Hepatocyte (in vitro differentiated cells): ENCODE measurements at places on chromosomes 4 and X. TPM values are rescaled to one million over a fixed set of nuclear protein-coding genes. Genes with fewer than 3 reads are reported as not detected.

The SLC4A4 gene
- total RNA-seq, result 11.4 and 14.2 TPM in 2 replicates

The LEF1 gene
- total RNA-seq, result 7.5 and 8.6 TPM in 2 replicates

The DUSP21 gene
- total RNA-seq, result not detected in 2 replicates

The SLC16A2 gene
- total RNA-seq, result 11.2 and 13.8 TPM in 2 replicates

The RPL10 gene
- total RNA-seq, result 4,114 and 4,460 TPM in 2 replicates

The SPACA5 gene
- not detected in 2 replicates for total RNA-seq

The NOX1 gene
- total RNA-seq, result 2.5 and 3.0 TPM in 2 replicates

The RAB33A gene
- 2.8 and 3.0 TPM in 2 replicates for total RNA-seq

The FGFBP1 gene
- total RNA-seq, result 2.2 and 2.8 TPM in 2 replicates

The TSPAN7 gene
- total RNA-seq, result 12.3 and 12.4 TPM in 2 replicates

The GABRA4 gene
- total RNA-seq, result 0.73 and 1.2 TPM in 2 replicates

The EREG gene
- total RNA-seq, result 18.9 and 28.3 TPM in 2 replicates

The RNF212 gene
- 3.0 and 10.4 TPM in 2 replicates for total RNA-seq

The DOK7 gene
- 0.23 TPM in 1 of 2 replicates, not detected in the other for total RNA-seq

The HSFX1 gene
- total RNA-seq, result 0.80 and 2.3 TPM in 2 replicates

The AWAT2 gene
- total RNA-seq, result not detected in 2 replicates
